Psoas muscle (tissue), 8 donors: ENCODE measurements at places on chromosomes 3 and 15. TPM values are rescaled to one million over a fixed set of nuclear protein-coding genes. Genes with fewer than 3 reads are reported as not detected.

The PPARG gene
- 6.0 TPM for total RNA-seq

DNA sequence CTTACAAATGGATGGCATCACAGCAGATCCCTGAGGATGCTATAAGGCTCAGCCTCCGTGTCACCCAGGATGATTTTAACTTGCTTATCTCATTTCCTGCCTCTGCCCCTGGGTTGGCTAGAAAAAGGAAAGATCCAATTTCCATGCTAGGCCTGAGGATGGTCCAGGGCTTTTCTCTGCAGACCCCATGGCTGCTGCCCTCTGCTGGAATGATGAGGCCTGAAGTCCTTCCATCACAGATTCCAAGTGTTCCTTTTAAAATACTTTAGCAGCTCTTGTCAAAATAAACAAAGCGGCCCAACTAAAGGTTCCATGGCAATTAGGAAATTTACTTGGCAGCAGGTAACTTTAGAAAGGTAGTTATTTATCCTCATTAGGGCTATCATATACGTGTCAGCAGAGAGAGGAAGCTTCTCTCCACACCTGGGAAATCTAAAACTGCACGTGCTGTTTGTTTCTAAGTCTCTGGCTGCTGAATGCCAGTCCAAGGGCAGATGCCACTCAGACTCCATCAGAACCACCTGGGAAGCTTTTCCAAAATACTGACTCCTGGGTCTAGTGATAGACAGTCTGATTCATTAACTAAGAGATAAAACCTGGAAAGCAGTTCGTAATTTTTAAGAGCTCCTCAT, 401.9 kb upstream of the IL12A start:
- H3K36me3 ChIP-seq = no peaks in the 10 kb centered on the region
- H3K4me3 ChIP-seq = no peak overlapping the region
- no peaks in the 10 kb centered on the region for H3K27me3 ChIP-seq
- no peak for DNase-seq
- H3K4me1 ChIP-seq = no peaks in the 10 kb centered on the region

DNA sequence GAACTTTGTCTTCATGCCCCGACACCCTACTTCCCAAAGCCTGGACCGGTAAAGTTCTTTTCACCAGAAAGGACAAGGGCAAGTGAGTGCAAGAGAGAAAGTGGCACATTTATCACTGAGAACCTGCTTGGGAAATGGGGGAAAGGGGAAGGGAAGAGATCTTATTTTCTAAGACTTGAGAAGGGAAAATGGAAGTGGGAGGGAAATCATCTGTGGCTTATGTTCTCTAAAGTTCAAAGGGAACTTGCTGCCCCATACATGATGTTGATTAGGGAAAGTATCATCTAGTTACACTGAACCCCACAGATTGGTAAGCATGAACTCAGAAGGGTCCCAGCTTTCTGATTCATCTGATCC, 199.5 kb upstream of the LPP start:
- peak overlapping the region; percentile 93 for H3K27ac ChIP-seq
- no peaks in the 10 kb centered on the region for H3K27me3 ChIP-seq
- H3K36me3 ChIP-seq = no peaks in the 10 kb centered on the region
- DNase-seq = no peak

- DNase-seq = no peak
- H3K27ac ChIP-seq = no peak overlapping the region
- no peaks in the 10 kb centered on the region for H3K36me3 ChIP-seq
- H3K4me1 ChIP-seq = peaks cover 13% of the 10 kb centered on the region
- H3K27me3 ChIP-seq = no peaks in the 10 kb centered on the region
Observed at GRCh38 chr3:45043728-45044299, 17.7 kb downstream of the CLEC3B start.

DNA sequence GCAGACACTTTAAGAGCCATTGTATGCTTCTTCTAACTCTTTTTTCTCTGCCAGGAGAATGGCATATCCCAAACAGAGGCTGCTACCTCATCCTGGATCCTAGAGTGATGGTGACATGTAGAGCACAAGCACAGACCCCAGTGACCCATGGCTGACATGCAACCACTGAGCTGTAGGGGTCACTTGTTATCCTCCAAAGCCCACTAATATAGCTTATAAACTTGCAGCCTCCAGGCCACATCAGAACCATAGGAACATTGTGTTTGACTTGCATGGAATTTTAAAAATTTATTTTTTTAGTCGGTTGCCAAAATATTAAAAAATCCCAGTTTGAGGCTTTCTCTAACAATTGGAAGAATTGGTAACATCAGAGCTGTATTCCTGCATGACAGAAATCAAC, 283.0 kb upstream of the WNT5A start:
- no peak overlapping the region for H3K27ac ChIP-seq
- H3K27me3 ChIP-seq = no peaks in the 10 kb centered on the region
- no peaks in the 10 kb centered on the region for H3K36me3 ChIP-seq
- no peaks in the 10 kb centered on the region for H3K4me1 ChIP-seq

- H3K4me1 ChIP-seq = peaks cover 4% of the 10 kb centered on the region
- no peak for DNase-seq
- H3K27me3 ChIP-seq = no peaks in the 10 kb centered on the region
- H3K4me3 ChIP-seq = no peak overlapping the region
Observed at GRCh38 chr3:141255846-141256261, 24.2 kb downstream of the PXYLP1 start.
